Mesangial cell (primary cell): ENCODE measurements at places on chromosomes 4 and X. TPM values are rescaled to one million over a fixed set of nuclear protein-coding genes. Genes with fewer than 3 reads are reported as not detected.

The SERPINA7 gene
- not detected in 2 replicates for total RNA-seq

The KIAA1210 gene
- total RNA-seq, result not detected in 2 replicates

The SHROOM2 gene
- 9.9 and 18.1 TPM in 2 replicates for total RNA-seq

The ZNF711 gene
- 1.8 and 4.3 TPM in 2 replicates for total RNA-seq

The EVC gene
- total RNA-seq, result 26.7 and 97.1 TPM in 2 replicates

The CLDN34 gene
- total RNA-seq, result not detected in 2 replicates

The JCHAIN gene
- not detected in 2 replicates for total RNA-seq

The HSFX4 gene
- not detected in 2 replicates for total RNA-seq

The FATE1 gene
- not detected in 2 replicates for total RNA-seq

The IL3RA gene
- total RNA-seq, result 0.25 TPM in 1 of 2 replicates, not detected in the other

The CXorf65 gene
- total RNA-seq, result not detected in 2 replicates

The CENPVL3 gene
- under 0.01 and 0.33 TPM in 2 replicates for total RNA-seq

The PPEF1 gene
- total RNA-seq, result 0.13 TPM in 1 of 2 replicates, not detected in the other

The SLIT2 gene
- total RNA-seq, result 3.7 and 9.0 TPM in 2 replicates

The HPGD gene
- 4.9 and 106 TPM in 2 replicates for total RNA-seq

The ARAP2 gene
- total RNA-seq, result 10.4 and 13.8 TPM in 2 replicates

The UGT2B15 gene
- total RNA-seq, result not detected in 2 replicates
